ENCODE measurements at places on chromosomes 5 and 9.

- no peak for DNase-seq
Observed at GRCh38 chr5:173434270-173434669, 106.1 kb upstream of the STC2 start.

DNA sequence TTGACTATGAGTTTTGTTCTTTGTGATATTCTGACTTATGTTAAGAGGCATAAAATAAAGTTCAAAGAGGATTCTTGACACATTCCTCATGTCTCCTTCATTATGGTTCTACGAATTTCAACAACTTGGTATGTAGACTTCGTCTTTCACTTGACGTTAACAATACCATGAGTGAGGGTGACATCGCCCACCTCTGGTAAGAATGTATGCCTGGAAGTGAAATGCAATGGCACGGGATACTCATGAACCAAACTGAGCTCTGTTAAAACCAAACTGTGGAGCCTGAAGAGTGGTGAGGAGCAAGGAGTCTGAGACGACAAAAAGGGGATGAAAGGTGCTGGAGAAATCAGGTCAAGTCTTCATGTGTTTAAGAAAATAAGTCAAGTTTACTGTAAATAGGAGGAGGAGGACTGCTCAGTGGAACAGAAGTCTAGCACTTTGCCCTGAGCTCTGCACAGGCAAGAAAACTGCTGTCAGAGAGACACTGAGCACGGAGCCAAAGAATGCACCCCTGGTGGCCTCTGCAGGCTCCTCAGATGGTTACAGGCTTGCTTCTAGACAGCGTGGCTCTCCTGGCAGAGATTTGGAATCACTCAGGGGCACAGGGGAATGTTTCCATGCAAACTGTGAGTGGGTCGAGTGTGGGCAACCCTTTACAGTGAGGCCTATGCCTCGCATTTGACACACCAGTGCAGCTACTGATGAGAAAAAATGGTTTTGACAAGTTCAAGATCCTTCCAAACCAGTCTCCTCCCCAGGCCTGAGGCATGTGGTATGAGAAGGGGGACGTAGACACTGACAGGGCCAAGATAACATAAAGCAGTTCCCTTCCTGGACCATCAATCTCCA lies 470.1 kb downstream of the IRX1 start:
- DNase-seq, result no peak

DNA sequence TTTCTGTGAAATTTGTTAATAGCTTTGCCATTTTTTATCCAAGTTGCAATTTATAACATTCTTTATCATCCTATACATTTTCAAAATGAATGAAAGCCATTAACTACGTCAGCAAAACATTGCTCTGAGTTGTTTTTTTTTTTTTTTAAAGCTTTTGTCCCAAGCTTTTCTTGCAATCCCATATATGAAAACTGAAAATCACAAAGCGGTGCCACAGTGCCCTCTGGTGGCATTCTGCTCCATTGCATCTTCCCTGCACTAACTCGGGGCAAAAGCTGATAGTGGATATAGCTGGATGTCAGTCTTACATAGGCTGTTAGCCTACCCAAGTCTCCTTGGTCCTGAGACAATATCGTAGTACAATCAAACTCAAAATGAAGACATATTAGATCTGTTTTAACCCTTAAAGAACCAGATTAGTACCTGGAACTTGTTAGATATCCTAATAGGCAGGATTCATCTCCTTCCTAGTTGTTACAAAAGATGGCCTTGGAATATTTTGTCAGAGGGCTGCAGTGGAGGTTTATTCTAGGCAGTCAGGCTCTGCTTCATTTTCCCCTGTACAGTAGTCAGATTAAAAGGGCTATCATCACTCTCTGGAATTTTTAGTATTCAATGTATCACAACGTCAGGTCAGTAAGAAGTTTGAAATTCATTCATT lies 669.9 kb downstream of the PTPRD start:
- DNase-seq, result peak; percentile 22

- DNase-seq, result no peak
Observed at GRCh38 chr5:88826646-88827585, 56.1 kb downstream of the MEF2C start.

GRCh38 chr5:69152731-69153130 lies 14.2 kb upstream of the CCNB1 start:
- DNase-seq, result no peak

GRCh38 chr5:173736374-173736773 lies 119.9 kb upstream of the BOD1 start:
- no peak for DNase-seq

DNA sequence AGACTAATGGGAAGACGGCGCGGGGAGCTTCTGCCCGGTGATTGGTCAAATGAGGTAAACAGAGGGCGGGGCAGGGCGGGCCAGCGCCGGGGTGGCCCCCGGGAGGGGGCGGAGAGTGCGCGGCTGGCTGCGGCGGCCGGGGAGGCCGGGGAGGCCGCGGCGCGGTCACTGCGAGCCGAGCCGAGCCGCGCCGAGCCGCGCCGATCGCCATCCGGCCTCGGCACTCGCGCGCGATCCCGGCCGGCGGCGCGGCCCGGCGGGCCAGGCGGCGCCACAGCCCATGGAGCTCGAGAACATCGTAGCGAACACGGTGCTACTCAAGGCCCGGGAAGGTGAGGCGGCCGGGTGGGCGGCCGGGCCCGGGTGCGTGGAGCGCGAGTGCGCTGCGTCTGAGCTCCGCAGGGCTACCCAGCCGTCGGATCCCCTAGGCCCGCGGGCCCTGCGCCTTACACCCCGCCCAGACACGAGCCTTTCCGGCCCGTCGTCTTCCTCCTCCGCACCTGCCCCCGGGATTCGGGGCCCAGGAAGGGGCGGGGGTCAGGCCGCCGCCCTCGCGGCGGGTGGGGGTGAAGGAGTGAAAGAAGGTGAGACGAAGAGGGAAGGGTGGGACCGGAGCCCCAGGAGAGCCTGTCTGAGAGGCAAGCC lies at the start of gene GRK6:
TSS of gene GRK6 (plus strand) at position 111 of the 645 bp plus-strand sequence. CDS start at position 281, 170 bp downstream.
- peak; percentile 81 for DNase-seq

DNA sequence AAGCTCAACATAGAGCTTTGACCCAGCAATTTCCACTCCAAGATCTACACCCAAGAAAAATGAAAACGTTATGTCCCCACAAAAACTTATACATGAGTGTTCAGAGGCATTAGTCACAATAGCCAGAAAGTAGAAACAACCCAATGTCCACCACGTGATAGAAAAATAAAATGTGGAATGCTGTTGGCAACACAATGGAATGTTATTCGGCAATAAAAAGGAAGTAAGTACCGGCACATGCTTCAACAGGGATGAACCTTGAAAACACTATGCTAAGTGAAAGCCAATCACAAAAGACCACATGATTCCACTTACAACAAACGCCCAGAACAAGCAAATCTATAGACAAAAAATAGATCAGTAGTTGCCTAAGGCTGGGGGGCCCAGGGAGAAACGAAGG lies 6.0 kb downstream of the UBQLN1 start:
- DNase-seq, result no peak

DNA sequence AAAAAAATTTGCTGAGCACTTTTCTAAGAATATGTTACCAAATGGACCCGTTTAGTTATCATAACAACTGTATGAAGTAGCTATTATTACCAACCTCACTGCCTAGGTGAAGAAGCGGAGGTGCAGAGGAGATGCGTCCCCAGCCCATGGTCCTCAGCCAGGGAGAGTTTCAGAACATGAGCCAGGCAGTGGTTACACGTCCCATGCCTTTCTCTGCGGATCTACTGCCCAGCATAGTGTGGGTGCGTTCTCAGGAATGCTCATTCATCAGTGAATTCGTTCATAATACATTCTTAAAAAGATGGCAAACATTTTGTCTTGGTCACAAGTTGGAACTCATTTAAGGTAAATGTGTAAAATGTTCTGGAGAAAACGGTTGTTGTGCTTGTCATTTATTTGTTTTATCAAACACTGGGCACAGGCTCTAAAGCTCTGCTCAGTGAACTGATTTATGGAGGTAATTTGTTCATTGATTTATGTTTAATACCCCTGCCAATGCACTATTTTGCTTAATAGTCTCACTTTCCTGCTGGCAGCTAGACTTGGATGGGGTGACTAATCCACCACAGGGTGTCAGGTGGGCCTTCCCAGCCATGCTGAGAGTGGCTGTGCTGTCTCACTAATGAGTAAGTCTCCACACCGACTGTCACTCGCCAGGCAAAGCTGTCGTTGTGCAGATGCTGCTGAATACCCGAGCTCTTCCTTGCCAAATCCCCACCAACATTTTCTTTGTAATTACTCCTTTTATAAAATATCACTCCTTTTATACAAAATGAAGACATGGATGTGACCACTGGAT lies 248.8 kb downstream of the TENT4A start:
- no peak for DNase-seq

DNA sequence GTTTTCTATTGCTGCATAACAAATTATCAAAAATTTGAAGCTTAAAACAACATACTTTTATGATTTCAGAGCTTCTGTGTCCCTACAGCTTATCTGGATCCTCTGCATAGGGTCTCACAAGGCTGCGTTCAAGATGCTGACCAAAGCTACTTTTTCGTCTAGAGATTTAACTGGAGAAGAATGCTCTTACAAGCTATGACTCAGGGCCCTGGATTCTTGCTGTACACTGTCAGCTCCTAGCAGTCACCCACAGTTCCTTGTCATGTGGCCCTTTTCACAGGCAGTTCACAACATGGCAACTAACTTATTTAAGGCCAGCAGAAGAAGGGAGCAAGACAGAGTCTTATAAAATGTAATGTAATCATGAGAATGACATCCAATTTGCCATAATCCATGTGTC lies 70.8 kb upstream of the FAM174A start:
- DNase-seq, result no peak

- DNase-seq, result no peak
Observed at GRCh38 chr9:38414040-38414723, 10.1 kb downstream of the IGFBPL1 start.

- no peak for DNase-seq
Observed at GRCh38 chr5:1885404-1885755, 2.7 kb upstream of the IRX4 start.

DNA sequence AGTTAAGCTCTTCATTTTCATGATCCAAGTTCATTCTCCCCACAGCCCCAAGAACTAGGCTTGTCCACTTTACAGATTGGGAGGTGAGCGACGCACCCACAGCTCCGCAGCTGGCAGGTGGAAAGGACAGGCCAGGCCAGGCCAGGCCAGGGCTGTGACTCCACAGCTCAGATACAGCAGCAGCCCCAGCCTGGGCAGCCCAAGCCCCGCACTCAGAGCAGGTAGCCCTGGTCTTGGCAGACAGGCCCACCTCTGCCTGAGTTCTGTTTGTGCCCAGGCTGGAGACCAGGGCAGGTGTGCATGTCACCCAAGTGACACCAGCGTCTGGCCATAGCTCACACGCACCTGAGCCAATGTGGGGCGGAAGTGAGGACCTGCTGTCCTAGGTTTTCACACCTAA lies 124.7 kb downstream of the WNK2 start:
- no peak for DNase-seq

DNA sequence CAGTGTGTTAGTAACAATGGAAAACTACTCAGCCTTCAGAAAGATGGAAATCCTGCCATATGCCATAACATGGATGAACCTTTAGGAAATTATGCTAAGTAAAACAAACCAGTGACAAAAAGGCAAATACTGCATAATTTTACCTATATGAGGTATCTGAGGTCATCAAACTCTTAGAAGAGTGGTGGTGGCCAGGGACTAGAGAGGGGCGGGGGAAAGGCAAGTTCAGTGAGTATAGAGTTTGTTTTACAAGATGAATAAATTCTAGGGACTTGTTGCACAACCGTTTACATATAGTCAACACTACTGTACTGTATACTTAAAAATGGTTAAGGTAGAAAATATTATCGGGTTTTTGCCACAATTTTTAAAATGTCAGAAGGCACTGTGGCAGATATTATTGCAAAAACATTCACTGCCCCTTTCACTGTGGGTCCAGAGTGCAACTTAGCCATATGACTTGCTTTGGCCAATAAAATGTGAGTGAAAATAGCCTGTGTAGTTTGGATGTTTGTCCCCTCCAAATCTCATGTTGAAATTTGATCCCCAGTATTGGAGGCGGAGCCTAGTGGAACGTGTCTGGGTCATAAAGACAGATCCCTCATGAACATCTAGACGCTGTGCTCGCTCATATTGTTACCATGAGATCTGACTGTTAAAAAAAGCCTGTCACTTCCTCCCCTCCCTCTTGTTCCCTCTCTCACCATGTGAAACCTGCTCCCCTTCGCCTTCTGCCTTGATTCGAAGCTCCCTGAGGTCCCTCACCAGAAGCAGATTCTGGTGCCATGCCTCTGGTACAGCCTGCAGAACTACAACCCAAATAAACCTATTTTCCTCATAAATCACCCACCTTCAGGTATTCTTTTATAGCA lies 9.5 kb downstream of the ZNF367 start:
- no peak for DNase-seq

DNA sequence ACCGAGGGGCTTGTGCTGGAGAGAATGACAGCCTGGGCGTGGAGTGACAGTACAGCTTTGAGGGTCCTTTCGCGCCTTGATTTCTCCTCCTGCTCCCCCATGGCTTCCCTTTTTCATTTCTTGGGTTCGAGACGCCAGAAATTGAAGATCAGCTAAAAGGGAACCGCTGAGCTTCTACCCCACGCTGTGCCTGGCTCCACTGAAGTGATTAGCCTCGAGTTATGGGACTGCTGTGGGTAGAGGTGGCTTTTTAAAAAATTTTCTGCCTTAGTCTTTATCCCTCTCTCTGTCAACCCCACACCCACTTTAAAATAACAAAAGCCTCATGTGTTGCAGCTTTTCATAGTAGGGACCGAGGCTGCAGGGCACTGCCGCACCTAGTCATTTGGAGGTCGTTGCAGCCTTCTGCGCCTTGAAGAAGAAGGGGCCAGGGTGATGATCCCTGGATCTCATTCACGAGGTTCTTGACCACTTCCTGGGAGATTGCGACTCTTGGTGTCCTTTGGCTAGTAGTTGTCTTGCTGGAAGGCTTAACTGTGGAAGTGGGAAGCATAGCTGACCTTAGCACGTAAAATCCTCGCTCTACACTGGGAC lies 603 bp downstream of the PPIP5K2 start:
- no peak for DNase-seq

- DNase-seq, result no peak
Observed at GRCh38 chr5:13339093-13339492, 605.4 kb downstream of the DNAH5 start.

DNA sequence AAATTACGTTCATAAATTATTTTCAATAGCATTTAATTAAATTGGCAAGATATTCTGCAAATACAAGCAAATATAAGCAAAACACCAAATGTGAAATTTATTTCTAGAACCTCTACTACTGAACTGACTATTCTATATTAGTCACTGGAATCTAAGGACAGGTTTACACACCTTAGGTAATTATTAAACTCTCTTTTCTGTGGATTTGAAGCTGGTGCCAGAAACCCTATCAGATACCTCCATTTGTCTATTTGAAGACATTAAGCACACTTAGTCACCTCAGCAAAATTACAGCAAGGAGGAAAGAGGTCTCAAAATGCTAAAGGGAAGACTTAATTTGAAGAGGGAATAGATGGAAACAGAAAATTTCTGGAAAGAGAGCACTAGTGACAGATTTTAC lies 83.4 kb downstream of the CPLANE1 start:
- no peak for DNase-seq

- DNase-seq, result no peak
Observed at GRCh38 chr5:149776361-149777305, 46.5 kb downstream of the PPARGC1B start.

DNA sequence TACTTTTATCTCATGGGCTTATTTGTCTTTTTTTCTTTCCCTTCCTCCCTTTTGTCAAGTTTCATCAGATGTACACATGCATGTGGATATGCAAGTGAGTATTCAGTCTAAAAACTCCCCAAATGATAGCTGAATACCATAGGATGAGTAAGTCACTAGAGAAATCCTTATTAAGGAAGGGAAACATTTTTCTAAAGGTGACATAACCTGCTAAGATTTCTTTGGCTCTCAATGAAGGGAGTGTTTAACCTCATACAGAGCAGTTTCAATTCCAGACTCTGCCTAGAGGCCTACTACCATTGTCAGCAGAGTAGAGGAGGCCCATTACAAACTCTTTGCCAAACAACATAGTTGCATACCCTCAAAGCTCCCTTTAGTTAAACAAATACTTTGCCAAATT lies 192.4 kb downstream of the ARHGEF28 start:
- DNase-seq, result no peak

All from T-helper 2 cell (primary cell).